ENCODE measurements at places on chromosomes 12 and 14.

DNA sequence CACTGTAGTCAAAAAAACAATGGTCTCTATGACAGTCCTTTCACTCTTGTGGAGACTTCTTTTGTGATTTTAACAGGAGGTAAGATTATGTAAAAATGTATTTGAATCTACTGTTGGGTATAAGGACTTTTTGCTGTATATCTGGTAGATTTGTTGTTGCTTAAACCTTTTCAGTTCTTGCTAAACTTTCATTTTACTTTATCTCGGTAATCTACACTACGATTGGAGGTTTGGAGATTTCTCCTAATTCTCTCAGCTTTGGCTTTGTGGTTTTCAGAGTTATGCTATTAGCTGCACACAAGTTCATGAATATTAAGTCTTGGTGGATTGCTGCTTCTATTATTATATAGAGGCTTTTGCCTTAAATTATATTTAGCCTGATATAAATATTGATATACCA, 116.6 kb upstream of the HIF1A start:
- no peak for DNase-seq

DNA sequence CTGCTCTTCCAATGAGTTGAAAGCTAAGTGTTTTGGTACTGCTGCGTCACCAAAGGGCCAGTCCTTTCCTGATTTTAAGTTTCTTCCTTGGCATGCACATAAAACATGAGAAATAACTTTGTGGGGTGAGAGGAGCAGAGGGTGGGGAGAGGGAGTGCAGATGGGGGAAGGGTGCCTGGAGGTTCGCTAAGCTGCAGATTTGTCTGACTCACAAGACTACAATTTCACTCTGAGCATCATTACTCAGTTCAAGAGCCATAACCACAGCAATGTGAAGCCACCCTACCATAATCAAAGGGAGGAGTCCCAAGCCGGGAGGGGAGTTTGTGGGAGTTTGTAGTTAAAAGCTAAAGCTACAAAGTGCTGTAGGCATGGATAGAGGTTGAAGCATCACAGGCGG, 136.1 kb downstream of the ANO2 start:
- no peak for DNase-seq

DNA sequence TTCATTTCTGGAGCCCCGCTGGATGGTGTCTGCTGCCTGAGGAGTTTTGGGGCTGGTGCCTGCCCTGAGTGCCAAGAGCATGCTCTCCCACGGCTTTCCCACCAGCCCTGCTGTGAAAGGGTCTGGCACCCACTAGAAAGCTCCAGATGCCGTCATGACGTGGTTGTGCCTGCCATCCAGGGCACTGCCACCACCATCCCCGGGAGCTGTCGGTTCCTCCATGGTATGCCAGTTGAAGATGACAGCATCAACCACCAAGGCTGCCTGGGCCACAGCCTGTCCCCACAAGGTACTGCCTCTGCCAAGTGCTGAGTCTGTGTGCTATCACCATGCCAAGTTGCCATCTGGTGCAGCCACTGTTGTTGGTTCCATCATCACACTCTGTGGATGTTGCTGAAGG, 85.9 kb downstream of the TTC8 start:
- no peak for DNase-seq

DNA sequence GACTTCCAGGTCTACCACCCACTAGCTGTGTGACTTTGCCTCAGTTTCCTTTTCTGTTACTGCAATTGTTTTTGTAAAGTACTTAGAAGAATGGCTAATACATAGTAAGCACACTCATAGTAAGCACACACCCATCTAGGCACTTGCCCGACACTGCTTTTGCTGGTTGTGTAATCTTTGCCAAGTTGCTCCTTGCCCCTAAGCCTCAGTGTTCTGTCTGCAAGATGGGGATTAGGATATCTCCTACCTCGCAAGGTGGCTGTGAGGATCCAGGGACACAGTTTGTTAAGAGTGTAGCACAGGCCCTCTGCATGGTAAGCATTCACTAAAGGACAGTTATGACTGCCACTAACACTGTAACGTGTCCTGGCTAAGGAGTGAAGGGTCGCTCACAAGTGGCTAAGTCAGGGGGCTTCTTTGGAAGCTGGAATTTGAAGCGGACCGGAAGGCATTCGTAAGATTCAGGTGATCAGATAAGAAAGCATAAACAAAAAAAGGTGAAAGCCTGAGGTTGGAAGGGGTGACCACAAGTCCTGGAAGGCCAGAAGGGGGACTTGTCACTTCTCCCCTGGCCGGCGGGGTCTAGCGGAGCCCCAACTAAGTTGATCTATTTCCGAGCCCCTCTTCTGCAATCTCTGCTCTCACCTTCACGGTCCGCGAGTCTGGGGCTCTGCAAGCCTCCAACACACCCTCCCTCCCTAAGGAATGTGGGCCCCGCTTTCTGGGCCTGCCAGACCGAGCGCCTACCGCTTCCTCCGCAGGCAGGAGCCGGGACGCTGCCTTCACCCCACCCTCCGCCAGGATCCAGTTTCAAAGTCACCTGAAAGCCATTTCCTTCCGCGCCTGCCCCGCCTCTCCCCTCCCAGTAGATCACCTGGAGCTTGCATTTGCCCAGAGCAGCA, 1.5 kb upstream of the PLEKHG3 start:
- no peak for DNase-seq

GRCh38 chr14:20499108-20499507, 6.2 kb upstream of the RNASE10 start:
- DNase-seq, result no peak

- DNase-seq, result no peak
Measured at GRCh38 chr12:2390850-2391390, 338.1 kb downstream of the CACNA1C start.

GRCh38 chr12:118368821-118369220, 3.9 kb downstream of the TAOK3 start:
- no peak for DNase-seq

- no peak for DNase-seq
Measured at GRCh38 chr12:58575256-58575655, 345.0 kb downstream of the LRIG3 start.

DNA sequence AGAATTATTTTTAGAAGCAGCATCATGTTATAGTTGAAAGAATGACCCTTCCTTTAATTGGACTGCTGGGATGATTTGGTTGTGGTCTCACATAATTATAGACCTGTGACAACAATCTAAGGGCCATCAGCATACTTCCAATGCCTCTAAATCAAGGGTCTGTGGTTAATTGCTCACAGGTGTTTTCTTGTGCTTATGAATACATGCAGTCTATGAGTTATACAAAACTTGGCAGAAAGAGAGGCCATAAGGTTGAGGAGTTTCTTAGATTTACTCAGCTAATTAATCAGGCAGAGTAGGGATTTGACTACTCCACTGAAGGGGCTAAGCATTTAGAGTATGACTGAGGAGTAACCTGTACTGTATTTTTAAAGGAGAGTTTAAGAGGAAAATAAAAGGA, 37.0 kb upstream of the FRMD6 start:
- no peak for DNase-seq

- no peak for DNase-seq
Measured at GRCh38 chr12:31890295-31891285, 68.6 kb upstream of the RESF1 start.

- no peak for DNase-seq
Measured at GRCh38 chr12:12872934-12873275, 18.5 kb upstream of the GPRC5A start.
